ENCODE measurements at places on chromosomes 16 and 17.
A peak's percentile ranks its signal among the peaks of the same experiment; 100 is the strongest.

GRCh38 chr16:54062361-54063278 is 224.0 kb downstream of the IRX3 start:
- DNase-seq: no peak

- no peak for DNase-seq
These were observed 36.8 kb upstream of the DLX4 start for GRCh38 chr17:49932138-49932723.

GRCh38 chr16:50298075-50298460 is 31.7 kb downstream of the ADCY7 start:
- DNase-seq: no peak

DNA sequence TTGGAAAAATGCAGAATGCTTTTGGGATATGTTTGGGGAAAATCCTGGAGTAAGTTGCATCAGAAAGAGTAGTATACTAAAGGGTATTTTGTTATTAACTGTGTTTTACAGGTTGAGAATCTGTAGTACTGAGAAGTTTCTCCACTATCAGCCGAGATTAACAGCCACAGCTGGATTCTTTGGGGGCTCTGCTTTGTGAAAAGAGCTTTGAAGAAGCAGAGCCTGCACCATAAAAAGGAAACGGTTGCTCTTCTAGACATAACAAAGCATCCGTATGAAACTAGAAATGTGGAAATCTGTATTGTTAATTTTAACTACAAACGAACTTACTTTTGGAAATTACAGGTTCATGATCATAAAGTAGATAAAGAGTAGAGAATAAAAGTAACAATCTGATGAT is 5.3 kb downstream of the NLK start:
- no peak for DNase-seq

- peak; percentile 89 for DNase-seq
These were observed at the start of gene PHAF1 for GRCh38 chr16:67109407-67110135. Gene PHAF1 (plus strand): TSS chr16:67109941. CDS start chr16:67110176, 235 bp downstream.

GRCh38 chr17:74854792-74855191 is 4.9 kb downstream of the GRIN2C start:
- DNase-seq: no peak

GRCh38 chr16:87835882-87836331 is 33.4 kb downstream of the SLC7A5 start:
- no peak for DNase-seq

- DNase-seq: no peak
These were observed 110.1 kb downstream of the YPEL2 start for GRCh38 chr17:59441464-59442096.

GRCh38 chr17:78958641-78959127 is 21.0 kb downstream of the LGALS3BP start:
- no peak for DNase-seq

DNA sequence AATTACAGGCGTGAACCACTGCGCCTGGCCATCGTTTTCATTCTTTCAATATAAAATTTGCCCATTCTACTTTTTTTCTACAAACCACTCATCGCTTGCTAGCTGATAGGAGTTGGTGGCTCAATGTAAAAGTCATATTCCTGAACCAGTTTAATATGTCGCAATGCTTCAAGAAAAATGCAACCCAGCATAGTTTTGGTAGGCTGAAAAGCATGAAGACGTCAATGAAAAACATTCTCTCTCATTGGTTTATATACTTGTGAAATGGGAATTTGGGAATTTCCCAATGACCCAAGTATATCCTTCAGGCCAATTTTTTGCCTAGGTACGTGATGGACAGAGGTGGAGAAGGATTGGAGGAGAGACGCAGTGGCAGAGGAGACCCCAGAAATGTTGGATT is 26.9 kb downstream of the USP43 start:
- no peak for DNase-seq

DNA sequence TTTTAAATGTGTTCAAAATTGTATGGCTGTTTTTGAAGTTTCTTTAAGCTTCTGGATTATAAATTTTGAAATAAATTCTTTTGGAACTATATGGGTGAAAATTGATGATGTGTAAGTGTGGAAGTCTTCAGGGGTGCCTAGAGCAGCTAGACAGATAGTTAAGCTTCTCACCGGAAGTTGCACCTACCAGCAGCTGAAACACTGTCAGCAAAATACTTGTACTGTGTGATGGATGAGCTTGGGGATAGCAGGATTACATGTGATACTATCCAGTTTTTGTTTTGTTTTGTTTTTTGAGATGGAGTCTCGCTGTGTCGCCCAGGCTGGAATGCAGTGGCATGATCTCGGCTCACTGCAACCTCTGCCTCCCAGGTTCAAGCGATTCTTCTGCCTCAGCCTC is 19.7 kb downstream of the RBL2 start:
- no peak for DNase-seq

GRCh38 chr16:27495191-27495590 is 54.5 kb downstream of the GTF3C1 start:
- DNase-seq: no peak

DNA sequence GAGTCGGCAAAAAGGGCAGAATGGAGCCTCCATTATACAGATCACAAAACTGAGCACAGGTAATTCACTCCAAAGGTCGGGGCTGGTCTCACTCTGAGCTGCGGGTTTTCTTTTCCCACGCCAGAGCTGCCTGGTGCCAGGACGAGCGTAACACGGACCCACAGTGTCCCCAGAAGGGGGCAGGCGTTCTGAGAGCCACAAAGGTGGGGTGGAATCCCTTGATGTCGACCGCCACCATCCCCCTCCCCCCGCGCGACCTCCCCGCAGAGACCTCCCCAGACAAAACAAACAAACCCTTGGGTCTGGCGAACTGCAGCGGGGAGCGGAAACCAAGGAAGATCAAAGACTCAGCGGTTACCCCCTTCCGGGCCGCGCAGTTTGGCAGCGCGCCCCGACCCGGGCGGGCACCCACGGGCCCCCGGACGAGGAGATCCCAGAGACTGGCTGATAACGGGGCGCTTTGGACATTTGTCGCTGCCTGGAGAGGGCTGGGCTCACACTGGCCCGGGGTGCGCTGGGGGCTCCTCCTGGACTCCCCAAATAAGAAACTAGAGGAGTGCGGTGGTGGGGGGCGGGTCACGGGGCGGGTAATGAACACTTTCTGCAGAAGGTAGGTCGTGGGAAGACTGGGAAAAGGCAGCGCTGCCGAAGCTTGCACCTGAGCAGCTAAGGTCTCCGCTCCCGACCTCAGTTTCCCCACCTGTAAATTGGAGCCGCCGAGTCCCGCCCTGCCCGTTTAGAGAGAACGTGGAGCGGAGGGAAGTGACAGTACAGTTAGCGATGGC is 664 bp upstream of the NKD1 start:
- DNase-seq: peak; percentile 12

- DNase-seq: no peak
These were observed 1.9 kb upstream of the TUBB3 start for GRCh38 chr16:89921131-89921701.

- DNase-seq: no peak
These were observed 261.8 kb upstream of the PSMD7 start for GRCh38 chr16:74034862-74035261.

DNA sequence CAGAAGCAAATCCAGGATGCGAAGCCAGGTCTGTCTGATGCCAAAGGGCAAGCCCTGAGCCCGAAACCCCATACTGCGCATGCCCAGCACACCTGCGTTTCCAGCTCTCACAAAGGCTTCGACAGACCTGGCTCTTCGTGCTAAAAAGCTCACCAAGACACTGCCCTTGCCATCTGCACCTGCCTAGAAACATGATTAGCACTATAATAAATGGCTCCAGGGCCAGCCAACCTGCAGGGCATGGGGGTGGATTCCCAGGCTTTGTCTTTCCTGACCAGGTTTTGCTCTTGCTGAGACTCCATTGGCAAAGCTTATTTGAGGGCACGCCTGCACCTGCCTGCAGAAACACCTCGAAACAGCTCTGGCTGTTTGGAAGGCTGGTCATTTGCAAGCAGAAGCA is 14.4 kb upstream of the PLD6 start:
- no peak for DNase-seq

- DNase-seq: no peak
These were observed 53.2 kb downstream of the BMERB1 start for GRCh38 chr16:15487336-15488284.

GRCh38 chr16:19119564-19119963 is 5.8 kb downstream of the ITPRIPL2 start:
- no peak for DNase-seq

DNA sequence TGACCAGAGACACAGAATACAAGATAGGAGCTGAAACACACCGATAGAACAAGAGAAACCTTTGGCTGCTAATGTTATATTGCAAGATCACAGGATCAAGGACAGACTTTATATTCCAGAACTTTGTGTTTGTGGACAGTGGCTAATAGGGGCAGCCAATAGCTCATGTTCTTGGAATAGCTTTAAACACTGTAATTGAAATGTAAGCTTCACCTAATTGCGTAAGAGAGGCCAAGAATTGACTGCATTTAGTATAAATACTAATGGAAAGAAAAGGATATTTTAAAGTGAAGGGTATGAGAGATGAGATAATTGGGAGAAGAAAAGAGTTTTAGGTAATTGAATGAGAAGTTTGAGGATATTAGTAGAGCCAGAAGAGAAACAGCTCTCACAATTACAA is 758.8 kb downstream of the CDH11 start:
- DNase-seq: no peak

DNA sequence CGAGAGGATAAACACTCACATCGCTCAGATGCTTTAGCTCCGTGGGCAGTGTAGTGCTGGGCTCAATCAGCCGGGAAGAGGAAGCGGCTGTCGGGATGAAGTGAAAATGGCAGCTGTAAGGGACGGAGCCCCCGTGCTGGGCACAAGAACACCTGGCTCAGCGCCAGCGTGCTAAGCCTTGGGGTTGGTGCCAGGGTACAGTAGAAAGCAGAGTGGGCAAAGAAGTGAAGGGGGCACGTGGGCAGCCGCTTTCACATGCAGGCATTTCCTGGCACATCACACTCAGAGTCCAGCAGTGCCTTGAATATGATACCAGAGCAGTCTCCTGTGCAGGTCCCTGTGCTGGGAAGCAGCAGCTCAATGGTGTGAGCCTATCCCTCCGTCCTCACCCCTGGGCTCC is 51.1 kb upstream of the FOXF1 start:
- no peak for DNase-seq

DNA sequence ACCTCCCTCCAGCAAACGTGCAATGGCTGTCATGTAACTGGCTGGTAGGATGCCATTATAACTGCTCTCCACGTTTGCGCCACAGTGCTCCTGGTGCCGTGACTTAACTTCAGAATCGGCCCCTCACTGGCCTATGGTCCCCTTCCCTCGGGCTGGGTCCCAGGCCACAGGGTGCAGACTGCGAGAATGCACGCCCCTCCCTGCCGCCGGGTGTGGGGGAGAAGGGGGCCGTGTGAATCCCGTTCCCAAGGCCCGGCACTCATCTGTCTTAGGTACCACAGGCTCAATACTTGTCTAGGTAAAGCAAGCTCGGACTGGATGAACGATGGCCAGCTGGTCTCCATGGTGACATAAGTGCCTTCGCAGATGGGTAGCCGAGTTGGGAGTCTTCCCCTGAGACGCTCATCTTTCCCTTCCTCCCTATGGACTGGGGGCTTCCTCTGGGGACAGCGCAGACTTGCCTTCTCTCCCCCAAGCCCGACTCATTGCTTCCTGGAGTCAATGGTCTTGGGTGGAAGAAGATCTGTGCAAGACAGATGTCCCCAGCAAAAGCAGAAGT is 37.8 kb downstream of the TIMM22 start:
- no peak for DNase-seq

DNA sequence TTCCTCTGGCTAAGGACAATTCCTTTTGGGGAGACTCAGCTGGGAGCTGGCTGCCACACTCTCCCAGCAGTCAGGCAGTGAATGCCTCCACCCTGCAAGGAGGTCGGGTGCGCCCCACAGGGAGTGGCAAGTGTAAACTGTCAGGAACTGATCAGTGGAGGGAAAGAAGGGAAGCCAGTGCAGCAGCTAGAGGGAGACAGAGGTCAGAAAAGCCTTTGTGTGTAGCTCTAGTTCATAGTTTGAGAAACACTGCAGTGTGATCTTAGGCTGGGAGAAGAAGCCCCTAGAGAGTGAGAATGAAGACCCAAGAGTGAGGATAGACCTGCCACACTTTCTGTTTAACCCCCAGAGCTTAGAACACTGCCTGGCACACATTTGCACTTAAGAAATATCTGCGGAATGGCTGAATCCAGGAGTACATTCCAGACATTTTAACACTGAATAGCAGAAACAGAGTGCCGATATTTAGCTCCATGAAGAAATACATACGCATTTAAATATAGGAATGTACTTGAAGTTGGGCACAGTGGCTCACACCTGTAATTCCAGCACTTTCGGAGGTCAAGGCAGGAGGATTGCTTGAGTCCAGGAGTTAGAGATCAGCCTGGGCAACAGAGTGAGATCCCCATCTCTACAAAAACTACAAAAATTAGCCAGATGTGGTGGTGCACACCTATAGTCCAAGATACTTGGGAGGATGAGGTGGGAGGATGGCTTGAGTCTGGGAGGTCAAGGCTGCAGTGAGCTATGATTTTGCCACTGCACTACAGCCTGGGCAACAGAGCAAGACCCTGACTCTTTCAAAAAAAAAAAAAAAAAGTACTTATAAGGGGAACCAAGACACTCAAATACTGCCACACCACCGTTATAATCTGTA is 11.1 kb upstream of the SLC5A11 start:
- DNase-seq: peak; percentile 40

GRCh38 chr17:36463916-36464764 is 22.3 kb upstream of the ZNHIT3 start:
- no peak for DNase-seq

- DNase-seq: no peak
These were observed 18.0 kb downstream of the ITGAM start for GRCh38 chr16:31277659-31278260.

DNA sequence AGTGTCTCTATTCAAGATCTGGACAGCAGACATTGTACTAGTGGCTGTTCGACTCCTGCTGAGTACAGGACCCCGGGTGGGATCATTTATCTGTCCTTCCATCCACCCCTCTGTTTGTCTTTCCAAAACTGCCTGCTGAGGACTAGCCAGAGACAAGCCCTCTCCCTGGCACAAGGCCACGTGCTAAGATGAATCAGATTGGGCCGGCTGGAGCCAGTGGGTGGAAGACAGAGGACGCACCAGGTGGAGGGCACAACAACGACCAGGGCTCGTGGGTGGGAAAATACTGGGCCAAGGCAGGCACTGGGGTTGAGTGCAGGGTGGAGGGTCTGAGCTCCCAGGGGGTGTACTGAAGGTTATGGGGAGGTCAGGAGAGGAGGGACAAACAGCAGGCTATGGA is 1.4 kb upstream of the CA7 start:
- no peak for DNase-seq

- no peak for DNase-seq
These were observed 32.9 kb upstream of the SRSF1 start for GRCh38 chr17:58039975-58040374.

DNA sequence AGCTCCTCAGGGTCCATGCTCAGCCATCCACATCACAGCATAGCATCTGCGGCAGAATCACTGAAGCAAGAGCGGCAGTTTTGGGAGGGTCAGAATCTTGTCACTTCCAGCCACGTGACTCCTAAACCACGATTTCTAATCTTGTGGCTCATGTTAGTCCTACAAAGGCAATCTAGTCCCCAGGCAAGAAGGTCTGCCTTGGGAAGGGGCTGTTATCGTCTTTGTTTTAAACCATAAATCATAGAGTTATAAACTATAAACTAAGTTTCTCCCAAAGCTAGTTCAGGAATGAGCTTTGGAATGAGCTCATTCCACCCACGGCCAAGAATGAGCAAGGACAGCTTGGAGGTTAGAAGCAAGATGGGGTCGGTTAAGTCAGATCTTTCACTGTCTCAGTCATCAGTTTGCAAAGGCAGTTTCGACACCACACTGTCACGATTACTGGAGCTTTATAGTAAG is 20.8 kb upstream of the DNAH17 start:
- no peak for DNase-seq

GRCh38 chr16:2374644-2375043 is 34.1 kb upstream of the ABCA3 start:
- no peak for DNase-seq

- peak; percentile 60 for DNase-seq
These were observed 15.6 kb upstream of the AURKB start for GRCh38 chr17:8225813-8226535.
